Activated naive CD4-positive, alpha-beta T cell treated with anti-CD3 and anti-CD28 coated beads, Interleukin-2, amount 50 U/mL, for 16 hours (primary cell): ENCODE measurements at places on chromosomes 1 and 21.

- no peak for DNase-seq
Measured at GRCh38 chr1:170910273-170910672, 25.1 kb upstream of the MROH9 start.

DNA sequence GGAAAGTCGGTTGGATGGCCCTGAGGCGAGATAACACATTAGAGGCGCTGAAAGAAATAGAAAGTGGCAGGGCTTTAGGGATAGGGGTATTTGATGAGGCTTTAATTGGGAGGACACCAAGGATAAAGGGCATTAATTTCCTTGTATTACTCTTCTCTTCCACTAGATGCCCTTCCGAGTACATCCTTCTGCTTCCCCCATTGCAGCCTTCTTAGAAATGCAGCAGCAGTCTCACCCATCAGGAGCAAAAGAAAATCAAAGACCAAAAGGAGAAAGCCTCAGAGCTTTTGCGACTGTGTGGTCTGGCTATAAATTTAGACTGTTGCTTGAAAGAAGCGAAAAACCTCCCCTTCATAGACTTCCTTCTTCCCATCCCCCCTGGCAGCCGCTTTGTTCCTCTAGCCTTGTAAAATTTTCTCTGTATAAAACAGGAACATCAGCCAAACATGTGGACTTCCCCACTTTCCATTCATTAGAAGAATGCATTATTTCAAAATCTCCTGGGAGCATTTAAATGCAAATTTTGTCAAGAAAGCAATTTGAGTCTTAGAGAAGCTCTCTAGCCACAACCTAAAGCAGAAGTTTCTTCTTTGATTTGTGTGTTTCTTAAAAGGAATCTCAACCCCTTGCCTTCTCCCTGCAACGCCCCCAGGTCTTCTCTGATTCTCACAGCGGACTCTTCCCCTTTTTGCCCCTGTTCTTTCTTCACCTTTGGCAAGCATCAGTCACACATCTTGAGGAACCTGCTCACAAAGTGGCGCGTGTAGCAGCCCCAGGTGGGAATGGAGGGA lies 76.6 kb downstream of the NDUFS5 start:
- peak; percentile 15 for DNase-seq

GRCh38 chr1:172640111-172640510 lies 18.8 kb upstream of the FASLG start:
- no peak for DNase-seq

DNA sequence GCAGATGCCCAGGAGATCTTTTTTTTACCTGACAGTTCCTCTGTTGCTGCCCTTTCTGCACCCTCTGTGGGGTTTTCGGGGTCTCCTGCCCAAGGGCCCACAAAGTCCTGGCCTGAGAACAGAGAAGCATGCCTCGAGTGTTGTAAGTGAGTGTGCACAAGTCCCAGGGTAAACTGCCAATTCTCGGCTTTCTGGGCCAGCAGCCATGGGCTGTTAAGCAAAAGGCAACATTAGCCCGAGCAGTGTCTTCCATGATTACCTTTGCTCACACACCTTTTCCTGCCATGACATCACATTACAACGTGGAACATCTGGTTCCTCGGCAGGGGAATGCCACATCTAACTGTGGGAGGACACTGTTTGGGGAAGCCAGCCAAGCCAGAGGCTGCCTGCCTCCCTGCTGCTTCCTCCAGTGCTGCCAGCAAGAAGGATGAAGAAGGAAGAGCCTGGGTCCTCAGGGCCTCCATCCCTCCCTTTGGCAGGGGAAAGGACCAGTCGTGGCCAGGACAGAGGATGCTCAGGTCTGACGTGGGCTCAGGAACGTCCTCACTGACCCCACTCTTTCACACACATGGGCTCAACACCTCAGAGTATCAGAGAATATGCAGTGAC lies 485.9 kb downstream of the OMA1 start:
- no peak for DNase-seq

DNA sequence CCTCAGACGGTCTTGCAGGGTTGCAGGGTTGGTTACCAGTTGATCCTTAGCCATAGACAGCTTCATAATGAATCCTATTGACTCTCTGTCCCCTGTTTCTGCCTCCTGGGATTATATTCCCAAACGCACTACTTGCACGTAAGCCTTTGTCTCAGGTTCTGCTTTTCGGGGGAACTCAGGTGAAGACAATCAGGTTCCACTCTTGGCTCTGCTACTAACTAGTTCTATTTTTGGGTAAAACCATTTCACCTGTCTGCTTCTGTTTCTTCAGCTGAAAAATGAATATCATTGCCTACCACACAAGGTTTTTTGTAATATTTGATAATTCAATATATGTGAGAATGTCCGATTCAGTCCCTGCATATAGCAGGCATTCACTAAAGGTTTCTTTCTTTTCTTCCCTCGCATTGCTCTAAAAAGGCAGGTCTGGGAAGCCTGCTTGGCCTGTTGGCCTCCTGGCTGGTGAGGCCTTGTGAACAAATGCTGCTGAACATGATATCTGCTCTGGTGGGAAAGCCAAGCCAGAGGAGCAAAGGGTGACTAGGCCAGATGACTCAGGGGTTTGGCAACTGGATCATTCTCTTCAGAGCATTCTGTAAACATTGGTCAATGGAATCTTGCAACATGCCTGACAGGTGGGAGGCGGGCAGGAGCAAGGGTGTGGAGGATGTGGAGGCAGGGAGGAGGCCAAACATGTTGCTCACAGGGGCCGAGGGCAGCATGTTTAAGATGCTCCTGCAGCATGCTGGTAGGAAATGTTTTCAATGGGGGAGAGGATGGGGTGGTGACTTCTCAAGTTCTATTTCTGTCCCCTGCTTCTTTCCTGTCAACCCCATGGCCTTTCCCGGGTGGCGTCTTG lies 23.8 kb downstream of the IER5 start:
- no peak for DNase-seq

- no peak for DNase-seq
Measured at GRCh38 chr1:245874942-245875580, 632.0 kb downstream of the SMYD3 start.

DNA sequence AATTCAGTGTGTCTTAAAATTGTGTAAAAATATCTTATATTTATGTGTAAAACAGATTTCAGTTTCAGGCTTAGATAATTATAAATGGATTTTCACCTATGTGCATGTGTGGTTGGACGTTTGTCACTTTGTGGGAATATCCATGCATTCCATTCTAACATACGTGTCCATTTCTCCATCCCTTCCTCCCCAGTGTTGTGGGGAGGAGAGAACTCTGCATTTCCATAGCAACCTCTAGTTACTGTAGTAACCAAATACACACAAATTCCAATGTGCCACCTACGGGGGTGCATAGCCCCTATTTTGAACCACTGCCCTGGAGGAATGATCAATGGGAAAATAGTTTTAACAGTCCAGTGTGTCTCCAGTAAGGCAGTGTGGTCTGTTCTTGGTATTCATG lies 79.0 kb downstream of the RASAL2 start:
- DNase-seq: no peak

GRCh38 chr1:159919236-159919865 lies 6.0 kb downstream of the TAGLN2 start:
- no peak for DNase-seq
